CD4-positive, alpha-beta T cell treated with Interleukin-15 for 1 hour (primary cell): ENCODE measurements at places on chromosomes 5 and 9.

- no peak for DNase-seq
Measured at GRCh38 chr5:125411071-125411743, 664.8 kb upstream of the ZNF608 start.

- no peak for DNase-seq
Measured at GRCh38 chr9:136848393-136849037, 694 bp upstream of the PHPT1 start.

DNA sequence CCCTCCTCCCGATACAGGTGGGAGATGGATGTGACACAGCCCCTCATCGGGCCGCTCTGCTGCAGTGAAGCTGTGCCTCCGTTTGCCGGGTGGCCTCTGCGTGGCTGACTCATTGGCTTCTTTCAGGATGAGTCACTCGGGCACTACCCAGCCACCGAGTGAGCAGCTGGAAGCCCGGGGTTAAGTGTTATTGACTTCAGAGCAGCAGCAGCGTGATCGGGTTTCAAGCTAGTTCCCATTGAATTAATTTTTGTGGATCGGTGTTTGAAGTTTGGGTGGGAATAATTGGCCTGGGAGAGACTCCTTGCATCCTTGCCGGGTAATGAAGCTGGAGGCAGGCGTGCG is 266.4 kb upstream of the IRX4 start:
- no peak for DNase-seq

DNA sequence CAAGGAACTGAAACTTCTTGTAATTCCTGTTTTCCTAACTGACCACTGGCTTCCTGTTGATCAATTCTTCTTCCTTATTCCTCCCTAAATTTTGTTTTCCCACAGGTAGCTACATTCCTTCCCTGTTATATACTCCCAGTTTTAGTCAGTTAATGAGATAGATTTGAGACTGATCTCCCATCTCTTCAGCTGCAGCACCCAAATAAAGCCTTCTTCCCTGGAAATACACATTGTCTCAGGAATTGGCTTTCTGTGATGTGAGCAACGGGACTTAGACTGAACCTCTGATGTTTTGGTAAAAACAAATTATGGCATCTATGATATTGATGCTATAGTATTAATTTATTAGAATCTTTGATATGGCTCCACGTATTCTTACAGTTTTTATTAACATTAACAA is 617.3 kb upstream of the ST8SIA4 start:
- DNase-seq: no peak

GRCh38 chr5:88658886-88659285 is 224.1 kb downstream of the MEF2C start:
- no peak for DNase-seq

- no peak for DNase-seq
Measured at GRCh38 chr9:74521009-74521408, 23.9 kb downstream of the RORB start.

DNA sequence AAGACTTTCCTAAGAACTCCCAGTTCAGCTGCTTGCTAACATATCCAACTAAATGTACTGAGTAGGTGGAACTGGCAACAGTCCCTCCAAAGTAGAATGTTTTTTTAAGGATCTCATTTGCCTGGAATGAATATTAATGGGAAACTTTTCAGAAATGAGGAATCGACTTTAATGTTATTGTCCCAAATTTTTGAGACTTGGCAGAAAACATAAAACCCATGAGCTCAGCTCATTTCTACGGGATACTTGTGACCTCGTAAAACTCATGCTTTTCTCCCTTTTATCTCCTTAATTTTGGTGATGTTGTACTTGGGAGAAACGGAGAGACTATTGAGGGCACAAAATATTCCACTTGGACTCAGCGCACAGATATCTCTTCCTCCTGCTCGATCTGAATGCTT is 296.8 kb downstream of the EBF1 start:
- DNase-seq: no peak

GRCh38 chr9:27929841-27930240 is 356.6 kb upstream of the C9orf72 start:
- DNase-seq: no peak

DNA sequence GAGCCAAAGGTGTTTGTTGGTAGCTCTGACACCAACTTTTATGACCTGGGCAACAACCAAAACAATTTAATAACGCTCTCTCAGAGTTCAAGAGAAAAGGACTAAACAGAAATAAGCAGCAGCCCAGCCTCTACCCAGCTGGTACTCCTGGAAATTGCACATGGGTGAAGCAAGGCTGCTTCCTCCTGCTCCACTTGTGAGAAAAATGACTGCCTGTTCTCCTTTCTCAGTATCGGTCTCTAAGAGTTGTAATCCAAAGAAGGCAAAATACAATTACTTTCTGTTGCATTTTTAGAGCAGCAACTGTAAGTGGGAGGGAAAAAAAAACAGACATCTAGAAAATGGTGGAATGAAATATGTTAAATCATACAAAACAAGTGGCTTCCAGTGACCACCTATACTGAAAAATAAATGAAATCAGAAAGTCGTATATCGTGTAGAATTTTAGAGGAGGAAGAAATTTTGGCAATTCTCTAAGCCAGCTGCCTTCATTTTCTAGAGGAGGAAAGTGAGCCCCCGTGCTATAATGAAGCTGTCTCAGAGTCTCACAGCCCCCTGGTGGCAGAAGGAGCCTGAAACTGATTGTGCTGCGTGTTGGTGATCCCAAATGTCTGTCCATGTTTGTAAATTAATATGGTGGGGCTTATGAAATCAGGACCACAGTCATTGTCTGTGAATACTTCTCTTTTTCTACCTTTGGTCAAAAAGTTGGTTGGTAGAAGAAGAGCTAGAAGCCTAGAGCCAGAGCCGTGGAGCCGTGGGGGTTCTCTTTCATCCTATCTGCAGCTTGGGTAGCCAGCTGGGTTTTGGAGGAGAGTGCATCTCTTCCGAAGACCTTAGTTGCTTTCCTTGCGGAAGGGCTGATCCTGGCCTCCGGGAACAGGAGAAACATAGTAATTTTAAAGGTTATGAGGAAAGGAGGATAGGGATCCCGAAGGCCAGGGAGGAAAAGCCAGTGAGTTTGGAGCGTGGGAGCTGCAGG is 139.9 kb downstream of the PIP5K1B start:
- DNase-seq: peak; percentile 23

DNA sequence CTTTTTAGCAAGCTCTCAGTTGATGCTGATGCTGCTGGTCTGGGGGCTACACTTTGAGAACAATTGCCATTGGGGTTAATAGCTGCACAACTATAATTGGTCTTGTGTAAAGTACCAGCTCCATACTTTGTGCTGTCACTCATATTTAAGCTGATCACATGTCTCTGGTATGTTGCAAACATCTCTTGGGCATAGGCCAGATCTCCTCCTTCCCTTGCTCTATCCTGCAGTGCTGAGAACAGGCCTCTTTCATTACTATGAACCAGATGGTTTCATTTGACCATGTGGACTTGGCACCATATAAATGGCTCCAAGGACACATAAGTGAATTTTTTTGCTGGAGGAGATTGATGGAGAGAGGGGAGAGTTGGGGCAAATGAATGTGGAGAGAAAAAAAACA is 48.4 kb downstream of the DMRT2 start:
- DNase-seq: no peak

DNA sequence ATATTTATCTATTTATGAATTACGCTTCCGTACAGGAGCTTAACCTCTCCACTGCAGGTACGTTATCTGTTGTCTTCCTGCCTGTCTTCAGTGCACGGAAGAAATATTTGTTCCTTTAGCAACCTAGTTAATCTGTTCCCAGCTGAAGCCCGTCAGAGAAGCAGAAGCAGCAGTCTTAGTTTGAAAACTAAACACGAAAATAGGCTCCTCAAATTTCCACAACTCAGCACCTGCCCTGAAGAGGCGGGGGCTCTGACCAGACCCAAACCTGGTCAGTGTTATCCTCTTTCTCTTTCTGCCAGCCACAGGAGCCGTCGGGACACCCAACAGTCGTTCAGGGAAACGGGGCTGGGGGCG is 462 bp downstream of the NUDCD2 start:
- DNase-seq: no peak

DNA sequence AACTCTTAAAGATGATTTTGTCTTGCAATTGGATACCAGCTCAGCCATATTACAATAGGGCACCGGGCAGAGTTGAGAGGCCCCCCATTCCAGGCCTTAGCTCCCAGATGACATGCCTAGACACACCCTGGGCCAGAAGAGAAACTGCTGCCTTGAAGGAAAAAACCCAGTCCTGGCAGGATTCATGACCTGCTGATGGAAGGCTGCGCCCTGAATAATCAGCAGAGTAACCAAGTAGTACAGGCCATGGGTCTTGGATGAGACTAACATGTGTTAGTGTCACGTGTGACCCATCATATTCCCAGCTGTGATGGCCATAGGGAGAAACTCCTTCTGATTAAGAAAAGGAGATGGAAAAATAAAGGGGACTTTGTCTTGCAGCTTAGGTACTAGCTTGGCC is 39.0 kb upstream of the DEPDC1B start:
- DNase-seq: no peak

DNA sequence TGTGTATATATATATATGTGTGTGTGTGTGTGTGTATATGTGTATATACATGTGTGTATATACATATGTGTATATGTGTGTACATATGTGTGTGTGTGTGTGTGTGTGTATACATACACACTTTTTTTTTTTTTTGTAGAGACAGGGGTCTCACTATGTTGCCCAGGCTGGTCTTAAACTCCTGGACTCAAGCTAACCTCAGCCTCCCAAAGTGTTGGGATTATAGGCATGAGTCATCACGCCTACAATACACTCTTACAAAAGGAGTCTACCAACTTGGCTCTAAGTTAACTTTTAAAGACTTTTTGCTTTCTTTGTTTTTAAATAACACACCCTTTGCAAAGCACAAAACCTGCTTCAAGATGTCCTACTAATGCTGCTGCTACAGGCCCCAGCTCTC is 2.1 kb downstream of the C9orf78 start:
- no peak for DNase-seq

- DNase-seq: no peak
Measured at GRCh38 chr5:126348855-126349635, 74.2 kb upstream of the GRAMD2B start.

GRCh38 chr5:15520856-15521255 is 20.9 kb downstream of the FBXL7 start:
- DNase-seq: no peak
